ENCODE measurements at places on chromosomes 4 and X.

- DNase-seq: no peak
Observed at GRCh38 chr4:96916711-96917110, 1076.8 kb downstream of the PDHA2 start.

DNA sequence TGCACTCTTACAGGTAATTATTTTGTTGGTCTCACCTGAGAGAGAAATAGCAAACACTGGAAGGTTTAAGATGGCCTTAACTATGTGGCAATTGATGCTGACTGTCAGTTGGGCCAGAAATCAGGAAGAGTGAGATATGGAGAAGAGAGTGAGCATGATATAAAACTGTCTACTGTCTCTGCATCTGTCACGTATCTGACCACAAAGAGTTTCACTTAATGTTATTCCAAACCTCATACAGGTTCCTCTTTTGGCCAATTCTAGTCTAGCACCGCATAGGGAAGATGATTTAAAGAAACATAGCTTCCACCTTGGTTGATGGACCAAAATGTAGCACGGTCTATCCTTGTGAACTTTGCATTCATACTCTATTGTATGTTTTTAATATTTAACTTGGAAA, 381.0 kb upstream of the BOD1L1 start:
- no peak for DNase-seq

DNA sequence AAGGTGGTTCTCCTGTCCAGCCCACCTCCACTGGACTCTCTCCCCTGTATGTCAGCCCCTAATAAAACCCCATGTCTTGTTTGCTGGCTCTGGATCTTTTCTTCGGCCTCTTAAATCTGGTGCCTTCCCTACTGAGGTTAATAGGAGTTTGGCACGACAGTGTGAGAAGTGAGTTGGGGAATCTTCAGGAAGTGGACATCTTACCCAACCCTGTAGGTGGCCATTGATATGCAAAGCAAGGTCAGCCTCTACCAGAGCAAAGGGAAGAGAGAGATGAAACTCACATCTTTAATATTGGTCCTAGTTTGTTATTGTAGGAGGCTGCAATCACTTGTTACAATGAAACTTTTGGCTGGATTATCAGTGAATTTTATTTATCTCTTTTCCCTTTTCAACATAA, 111.7 kb downstream of the CHRDL1 start:
- no peak for DNase-seq

DNA sequence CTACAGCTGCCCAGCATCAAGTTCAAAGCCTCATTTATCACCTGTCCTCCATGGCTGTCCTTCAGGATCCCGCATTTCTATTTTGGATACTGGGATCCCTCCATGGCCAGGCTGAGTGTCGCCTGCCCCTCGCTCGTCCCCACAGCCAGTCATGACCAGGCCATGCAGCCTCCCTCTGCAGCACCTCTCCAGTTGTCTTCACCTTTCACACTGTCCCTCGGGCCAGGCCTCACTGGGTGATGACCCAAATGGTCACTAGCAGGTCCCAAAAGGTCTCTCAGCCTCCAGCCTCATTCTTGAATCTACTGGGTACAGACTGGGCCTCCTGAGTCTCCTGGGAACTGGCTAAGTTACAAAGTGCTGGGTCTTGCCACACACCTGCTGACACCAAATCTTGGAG, 48.7 kb upstream of the HELT start:
- no peak for DNase-seq

- DNase-seq: no peak
Observed at GRCh38 chr4:8553991-8554405, 26.2 kb upstream of the GPR78 start.

DNA sequence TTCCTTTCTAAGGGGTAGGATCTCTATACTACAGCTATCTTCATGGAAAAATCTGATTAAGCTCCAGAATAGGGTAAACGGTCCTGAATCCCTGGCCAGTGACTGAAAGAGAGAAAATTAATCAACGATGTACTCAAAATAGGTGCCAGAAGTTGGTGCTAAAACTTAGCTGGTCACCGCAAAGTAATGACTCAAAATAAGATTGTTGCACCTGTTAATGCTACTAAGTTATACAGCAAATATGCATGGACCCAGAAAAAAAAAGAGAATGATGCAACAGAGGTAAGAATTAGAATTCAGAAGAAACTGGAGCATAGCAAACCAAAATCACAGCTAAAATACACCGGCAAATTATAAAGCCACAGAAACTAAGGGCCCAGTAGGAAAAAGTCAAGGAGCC, 239.7 kb upstream of the FAM241A start:
- no peak for DNase-seq

DNA sequence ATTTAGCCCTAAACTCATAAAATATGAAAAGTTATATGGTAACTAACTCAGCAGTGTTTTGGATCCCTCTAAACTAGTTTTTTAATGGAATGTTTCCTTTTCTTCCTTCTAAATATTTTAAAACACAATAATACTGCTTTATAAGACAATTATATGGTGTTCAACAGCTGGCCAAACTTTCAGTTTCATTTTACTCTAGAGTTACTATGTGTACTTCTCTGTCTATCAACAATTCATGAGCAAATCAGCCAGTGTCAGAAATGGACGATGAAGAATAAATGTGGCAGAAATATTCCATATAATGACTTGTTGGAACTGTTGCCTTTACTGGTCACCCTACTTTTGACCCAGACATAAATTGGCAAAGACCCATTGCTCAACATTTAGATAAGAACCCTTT, 64.8 kb upstream of the CXXC4 start:
- no peak for DNase-seq

DNA sequence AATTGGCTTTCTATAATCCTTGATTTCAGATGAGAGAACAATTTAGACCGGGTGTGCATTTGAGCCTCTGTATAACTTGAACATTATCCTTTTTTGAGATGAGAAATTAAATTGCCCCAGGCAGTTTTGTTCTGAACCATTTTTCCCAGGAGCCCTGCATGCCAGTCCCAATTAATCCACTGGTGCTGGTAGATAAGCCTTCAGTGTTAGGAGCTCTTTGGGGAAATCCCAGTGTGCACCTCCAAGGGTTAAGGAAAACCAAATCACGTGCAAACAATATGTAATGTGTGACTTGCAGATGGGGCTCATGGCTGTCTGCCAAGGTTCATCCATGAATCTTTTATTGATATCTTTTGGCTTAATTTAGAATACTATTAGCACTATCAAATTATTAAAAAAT, 43.2 kb downstream of the KIT start:
- DNase-seq: no peak

- DNase-seq: no peak
Observed at GRCh38 chrX:35625714-35626113, 172.4 kb upstream of the MAGEB16 start.

GRCh38 chrX:149950681-149951080, 12.4 kb upstream of the EOLA2 start:
- DNase-seq: peak; percentile 58

DNA sequence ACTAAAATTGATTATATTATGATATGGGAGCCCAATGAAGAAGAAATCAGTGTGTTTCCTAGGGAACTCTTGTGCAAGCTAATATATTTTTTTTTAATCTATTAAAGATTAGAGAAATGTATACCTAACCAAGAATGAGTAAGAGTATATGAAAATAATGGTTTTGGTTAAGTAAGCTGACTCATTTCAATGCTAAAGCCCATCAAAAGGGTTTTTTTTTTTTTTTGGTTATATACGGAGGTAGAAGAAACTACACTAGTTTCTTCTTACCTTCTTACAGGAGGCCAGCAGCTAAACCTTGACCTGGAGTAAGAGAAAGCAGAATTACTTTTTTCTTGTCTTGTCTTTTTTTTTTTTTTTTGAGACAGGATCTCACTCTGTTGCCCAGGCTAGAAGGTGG, 27.5 kb downstream of the RUFY3 start:
- DNase-seq: no peak

DNA sequence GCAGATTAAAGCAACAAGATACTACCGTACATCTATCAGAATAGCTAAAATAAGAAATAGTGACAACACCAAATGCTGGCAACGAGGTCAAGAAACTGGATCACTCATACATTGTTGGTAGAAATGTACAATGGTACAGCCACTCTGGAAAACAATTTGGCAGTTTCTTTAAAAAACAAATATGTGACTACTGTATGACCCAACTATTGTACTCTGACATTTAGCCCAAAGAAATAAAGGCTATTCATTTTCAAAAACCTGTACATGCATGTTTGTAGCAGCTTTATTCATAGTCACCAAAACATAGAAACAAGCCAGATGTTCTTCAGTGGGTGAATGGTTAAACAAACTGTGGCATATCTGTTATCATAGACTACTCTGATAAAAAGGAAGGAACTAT, 8.2 kb downstream of the CLCN3 start:
- DNase-seq: no peak

GRCh38 chr4:2365913-2366210, 52.6 kb downstream of the ZFYVE28 start:
- DNase-seq: no peak

DNA sequence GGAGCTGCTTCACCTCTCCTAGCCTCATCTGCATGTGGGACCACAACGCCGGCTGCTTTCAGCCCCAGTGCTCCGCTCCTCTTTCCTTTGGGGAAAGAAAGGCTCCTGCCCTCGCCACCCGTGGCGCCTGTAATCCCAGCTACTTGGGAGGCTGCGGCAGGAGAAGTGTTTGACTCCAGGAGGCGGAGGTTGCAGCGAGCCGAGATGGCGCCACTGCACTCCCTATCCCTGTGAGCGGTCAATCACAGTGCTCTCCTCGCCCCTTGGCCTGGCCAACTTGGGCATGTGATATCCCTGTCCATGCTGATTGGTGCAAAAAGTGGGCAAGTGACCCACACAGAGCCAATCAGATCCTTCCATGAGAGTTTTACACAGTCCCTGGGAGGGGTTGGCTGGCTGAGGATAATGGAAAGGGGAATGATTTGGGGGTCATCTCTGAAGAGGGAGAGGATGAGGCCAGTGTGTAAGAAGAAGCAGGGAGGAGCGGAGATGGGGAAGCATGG, 56.2 kb downstream of the WFS1 start:
- DNase-seq: no peak

DNA sequence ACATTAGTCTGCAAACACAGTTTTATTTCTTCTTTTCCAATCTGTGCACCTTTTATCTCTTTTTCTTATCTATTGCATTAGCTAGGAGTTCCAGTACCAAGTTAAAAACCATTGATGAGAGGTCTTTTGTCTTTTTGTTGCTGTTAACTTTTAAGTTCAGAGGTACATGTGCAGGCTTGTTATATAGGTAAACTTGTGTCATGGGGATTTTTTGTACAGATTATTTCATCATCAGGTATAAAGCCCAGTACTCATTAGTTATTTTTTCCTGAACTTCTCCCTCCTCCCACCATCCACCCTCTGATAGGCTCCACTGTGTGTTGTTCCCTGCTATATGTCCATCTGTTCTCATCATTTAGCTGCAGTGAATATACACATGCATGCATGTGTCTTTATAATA, 349.9 kb downstream of the PDHA2 start:
- no peak for DNase-seq

DNA sequence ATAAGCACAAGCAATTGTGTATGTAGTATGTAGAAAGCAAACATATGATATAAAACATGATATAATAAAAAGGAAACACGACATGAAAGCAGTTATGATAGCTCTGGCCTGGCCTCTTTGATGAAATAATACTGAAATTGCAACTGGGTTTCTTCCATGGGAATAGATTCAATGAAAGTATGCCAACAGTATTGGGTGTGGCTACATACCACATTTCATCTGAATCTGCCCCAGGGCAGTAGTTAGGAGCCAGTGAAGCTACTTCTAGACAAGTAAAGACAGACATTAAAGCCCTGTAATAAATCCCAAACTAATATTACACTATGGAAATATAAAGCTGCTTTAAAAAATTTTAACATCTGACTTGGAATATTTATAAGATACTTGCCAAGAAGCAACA, 207.3 kb downstream of the FBXW7 start:
- DNase-seq: no peak

DNA sequence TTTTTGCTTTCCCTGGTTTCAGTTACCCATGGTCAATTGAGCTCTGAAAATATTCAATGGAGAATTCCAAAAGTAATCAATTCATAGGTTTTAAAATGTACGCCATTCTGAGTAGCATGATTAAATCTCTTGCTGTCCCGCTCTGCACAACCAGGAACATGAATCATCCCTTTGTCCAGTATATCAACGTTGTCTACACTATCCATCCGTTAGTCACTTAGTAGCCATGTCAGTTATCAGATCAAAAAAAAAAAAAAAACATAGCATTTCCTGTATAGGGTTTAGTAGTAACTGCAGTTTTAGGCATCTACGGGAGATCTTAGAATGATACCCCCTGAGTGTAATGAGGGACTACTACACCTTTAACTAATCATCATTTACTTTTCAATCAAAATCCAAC, 15.1 kb downstream of the LAMP2 start:
- DNase-seq: peak; percentile 34

DNA sequence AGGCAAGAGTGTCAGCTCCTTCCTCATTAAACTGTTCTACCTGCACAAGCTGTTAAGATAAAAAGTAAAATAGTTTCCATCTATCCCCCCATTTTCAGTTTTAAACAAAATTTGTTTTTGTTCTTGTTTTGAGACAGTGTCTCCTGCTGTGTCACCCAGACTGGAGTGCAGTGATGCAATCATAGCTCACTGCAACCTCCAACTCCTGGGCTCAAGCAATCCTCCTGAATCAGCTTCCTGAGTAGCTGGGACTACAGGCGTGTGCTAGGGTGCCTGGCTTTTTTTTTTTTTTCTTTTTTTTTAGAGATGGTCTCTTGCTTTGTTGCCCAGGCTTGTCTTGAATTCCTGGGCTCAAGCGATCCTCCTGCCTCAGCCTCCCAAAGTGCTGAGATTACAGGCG, 105.4 kb downstream of the HS6ST2 start:
- peak; percentile 58 for DNase-seq

- no peak for DNase-seq
Observed at GRCh38 chr4:152161676-152162330, 374.1 kb downstream of the FBXW7 start.

GRCh38 chr4:14965071-14965470, 37.2 kb upstream of the CPEB2 start:
- DNase-seq: peak; percentile 4

DNA sequence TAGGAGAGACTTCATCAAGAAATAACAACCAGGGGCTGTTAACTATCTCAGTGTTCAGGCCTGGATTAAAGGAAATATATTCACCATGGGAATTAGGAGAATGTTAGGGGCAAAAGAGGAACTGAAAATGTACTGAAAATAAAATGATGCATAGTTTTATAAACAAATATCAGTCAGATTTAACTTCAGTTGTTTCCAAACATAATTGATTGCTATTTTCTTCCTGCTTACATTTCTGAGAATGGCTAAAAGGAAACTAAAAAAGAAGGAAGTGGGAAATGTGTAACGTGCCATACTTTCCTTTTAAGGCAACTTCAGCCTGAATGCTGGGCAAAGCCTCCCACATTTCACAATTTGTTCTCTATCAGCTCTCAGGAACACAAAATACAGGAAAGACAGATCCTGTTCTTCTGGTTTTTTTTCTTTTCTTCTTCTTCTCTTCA, 178.1 kb downstream of the MAML3 start:
- peak; percentile 67 for DNase-seq

All from mesenchymal stem cell (in vitro differentiated cells and primary cell).